Activated CD4-positive, CD25-positive, alpha-beta regulatory T cell treated with anti-CD3 and anti-CD28 coated beads, Interleukin-2, amount 50 U/mL, for 16 hours (primary cell): ENCODE measurements at places on chromosomes 2 and 18.

DNA sequence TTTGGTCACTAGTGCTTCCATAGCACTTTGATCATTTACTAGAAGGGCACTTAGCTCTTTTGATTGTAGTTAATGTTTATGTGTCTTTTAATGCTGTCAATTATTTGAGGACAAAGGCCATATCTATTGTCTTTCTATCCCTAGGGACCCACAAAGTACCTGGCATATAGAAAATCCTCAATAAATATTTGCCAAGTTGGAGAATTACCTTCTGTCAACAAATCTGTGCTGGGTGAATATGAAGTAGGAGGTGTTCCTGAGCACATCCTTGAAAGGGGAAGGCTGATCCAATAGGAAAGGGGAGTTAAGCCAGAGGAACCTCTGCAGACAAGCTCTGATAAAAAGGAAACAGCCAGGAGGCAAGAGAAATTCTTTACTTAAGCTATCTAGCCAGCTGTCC lies 8.2 kb downstream of the DPP4 start:
- no peak for DNase-seq

DNA sequence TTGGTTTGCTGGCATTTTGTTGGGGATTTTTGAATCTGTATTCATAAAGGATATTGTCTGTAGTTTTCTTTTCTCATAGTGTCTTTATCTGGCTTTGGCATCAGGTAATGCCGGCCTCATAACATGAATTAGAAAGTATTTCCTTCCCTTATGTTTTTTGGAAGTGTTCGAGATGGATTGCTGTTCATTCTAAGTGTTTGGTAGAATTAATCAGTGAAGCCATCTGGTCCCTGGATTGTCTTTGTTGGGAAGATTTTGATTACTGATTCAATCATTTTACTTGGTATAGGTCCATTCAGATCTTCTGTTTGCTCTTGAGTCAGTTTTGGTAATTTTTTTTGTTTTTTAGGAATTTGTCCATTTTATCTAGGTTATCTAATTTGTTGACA lies 22.3 kb downstream of the KIAA1328 start:
- no peak for DNase-seq

DNA sequence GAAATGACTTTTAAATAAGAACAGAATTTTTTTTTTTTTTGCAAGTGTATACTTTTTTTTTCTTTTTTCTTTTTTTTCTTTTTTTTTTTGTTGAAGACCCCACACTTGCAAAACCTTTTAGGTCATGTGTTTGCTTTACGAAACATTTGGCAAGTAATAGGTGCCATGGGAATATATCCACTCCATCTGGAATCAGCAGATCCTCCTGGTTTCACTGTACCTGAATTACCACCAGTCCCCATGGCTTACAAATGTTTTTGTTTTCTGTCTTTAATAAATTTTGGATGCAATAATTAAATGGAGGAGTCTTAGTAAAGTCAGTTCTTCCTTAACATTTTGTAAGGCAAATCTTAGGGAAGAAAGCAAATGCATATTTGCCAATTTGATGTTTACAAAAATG lies 559.7 kb upstream of the ZEB2 start:
- no peak for DNase-seq

- DNase-seq = no peak
Observed at GRCh38 chr2:94999431-94999883, 26.1 kb upstream of the MAL start.

DNA sequence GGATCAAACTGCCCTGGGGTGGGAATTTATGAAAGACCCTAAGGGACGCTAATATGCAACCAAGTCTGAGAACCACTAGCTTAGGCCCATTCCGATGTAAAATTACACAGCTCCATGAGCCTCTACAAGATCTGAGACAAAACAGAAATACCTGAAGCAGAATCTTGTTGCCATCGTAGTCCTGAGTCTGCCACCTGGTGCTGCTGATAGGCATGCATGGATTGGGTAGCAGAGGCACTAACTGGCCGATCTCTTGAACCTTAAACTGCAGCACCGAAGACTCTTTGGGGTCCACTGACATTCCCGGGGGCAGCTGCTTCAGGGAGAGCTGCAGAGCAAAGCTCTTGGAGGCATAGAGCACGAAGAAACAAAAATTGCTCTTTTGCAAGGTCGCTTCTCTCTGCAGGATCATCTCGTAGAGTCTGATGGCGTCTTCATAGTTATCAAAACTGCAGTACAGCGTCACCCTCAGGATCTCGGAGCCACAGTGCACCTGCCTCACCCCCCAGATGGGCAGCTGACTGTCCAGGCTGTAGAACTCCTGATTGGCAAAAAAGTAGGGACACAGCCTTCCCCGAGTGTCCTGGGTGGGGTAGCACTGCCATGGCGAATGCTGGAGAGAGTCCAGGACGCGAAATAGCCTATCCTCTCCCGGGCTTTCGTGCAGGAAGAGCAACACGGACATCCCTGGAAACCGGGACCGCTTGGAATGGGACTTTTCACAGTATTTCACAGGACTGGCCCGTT lies 848 bp downstream of the FAM124B start:
- no peak for DNase-seq

DNA sequence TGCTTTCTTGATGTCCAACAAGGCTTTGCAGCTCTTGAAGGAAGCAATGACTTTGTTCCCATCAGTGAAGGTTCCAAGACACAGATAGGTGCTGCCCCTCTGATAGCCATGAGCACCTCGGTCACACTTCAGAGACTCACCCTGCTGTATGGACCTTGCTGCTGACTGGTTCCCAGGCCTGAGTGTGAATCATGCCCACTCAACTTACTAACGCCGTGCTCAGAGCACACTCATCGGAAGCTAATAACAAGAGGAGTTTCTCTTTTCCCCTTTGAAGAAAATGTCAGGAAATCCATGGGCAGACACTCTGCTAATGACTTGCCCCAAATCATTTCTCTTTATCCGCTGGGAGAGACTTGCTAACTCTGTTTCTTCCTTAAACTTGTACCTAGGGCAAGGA lies 83.8 kb upstream of the ARL4C start:
- DNase-seq = no peak

GRCh38 chr2:120880381-120880780 lies 144.7 kb downstream of the GLI2 start:
- DNase-seq = no peak

GRCh38 chr2:241410739-241411176 lies 54.7 kb downstream of the FARP2 start:
- no peak for DNase-seq

- DNase-seq = no peak
Observed at GRCh38 chr18:29191263-29191662, 1014.3 kb upstream of the CDH2 start.

- no peak for DNase-seq
Observed at GRCh38 chr2:172285010-172285621, 142.3 kb upstream of the ITGA6 start.

GRCh38 chr2:229212241-229212640 lies 58.8 kb downstream of the PID1 start:
- no peak for DNase-seq

DNA sequence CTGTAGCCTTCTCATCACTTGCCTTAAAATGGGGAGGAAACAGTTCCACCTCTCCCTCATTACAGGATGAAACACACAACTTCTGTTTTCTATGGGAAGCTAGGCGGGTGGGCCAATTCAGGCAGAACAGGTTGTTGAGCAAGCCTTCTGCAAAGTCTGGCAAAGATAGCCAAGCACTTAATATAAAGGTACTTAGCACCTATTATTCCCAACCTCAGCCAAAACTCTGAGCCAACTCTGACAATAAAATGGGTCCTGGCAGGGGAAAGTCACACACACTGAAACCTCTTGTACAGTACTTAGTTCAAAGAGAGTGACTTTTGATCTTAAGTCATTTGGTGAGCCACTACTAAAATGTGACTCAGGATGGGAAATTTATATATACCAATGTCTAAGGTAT lies 15.8 kb upstream of the SOCS6 start:
- DNase-seq = no peak

- no peak for DNase-seq
Observed at GRCh38 chr18:5393779-5394178, 98.3 kb upstream of the ZBTB14 start.

DNA sequence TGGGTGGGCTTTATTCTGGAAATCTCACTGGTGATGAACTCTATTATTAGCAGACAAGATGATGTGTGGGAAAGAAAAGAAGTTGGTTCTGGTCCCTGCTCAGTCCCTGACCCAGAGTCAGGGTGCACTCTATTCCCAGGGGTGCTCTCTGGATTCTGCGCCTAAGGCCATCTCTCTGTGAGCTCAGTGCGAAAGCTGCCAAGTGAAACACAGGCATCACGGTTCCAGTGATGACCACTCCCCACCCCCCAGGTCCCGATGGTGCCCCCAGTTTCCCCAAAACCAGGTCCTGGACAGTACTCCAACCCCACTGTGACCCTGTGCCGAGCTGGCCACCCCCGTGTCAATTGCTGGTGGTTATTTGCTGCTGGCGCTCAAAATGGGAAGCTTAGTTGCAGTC lies 30.1 kb downstream of the RHOB start:
- DNase-seq = no peak

DNA sequence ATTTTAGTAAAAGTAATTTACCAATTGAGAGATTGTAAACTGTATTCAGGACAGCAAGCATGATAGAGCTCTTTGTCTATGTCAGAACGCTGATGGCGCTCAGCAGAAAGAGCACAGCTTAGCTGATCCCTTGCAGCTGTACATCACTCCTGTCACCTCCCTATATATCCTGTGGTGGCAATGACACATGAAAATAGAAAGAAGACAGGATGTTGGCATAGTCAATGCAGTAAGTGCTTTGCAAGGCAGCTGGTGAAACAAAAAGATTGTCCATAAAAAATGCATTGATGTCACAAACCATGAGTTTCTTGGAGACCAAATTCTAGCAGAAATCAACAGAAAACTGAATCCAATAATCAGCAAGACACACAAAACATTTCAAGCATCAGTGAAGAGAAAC lies 221.5 kb downstream of the RIT2 start:
- DNase-seq = no peak

DNA sequence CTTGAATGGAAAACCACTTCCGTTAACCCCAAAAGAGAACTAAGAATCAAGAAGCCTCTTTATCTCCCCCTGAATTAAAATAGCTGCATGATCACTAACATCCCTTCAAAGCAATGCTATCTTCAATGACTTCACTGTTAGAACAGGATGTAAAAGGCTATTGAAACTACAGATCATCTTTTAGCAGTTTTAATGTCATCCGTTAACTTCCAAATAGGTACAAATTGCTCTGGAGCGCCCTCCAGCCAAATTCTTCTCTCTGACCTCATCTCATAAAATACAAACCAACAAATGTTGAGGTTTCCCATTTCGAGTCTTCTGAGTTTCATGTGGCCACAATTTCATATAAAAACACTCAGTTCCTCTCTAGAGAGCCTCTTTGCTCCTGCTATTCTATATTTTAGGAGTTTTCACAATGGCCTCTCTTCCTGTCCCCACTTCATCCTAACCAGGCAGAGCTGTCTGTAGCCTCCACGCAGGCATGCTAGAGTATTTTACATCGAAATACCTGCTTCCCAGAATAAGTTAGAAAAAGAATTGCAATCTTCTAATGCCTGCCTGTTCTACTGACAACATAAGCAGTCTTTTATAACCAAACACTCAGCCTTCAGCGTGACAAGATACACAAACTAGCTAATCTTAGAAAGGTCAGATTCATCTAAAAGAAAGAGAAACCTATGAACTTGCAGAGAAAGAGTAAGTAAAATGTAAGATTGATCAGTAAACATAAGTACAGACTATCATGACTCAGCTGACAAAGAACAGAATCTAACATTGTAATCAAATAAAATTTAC lies 37.9 kb downstream of the B4GALT6 start:
- no peak for DNase-seq

DNA sequence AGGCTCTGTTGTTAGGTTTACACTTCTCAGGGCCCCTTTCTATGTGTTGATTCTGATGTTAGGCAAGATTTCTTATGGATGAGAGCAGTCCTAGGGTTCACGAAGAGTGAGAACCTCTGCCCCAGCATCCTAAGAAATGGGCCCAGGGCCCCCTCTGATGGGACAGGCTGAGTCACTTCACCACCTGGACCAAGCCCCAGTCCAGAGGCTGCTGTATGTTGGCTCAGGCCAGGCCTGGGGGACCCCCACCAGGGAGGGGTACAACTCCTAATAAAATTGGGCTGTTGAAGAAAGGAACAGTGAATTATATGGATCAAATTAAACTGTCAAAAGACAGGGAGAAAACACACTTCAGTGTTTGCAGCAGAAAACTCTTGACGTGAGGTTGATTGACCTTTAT lies 365.9 kb upstream of the HS6ST1 start:
- DNase-seq = no peak

DNA sequence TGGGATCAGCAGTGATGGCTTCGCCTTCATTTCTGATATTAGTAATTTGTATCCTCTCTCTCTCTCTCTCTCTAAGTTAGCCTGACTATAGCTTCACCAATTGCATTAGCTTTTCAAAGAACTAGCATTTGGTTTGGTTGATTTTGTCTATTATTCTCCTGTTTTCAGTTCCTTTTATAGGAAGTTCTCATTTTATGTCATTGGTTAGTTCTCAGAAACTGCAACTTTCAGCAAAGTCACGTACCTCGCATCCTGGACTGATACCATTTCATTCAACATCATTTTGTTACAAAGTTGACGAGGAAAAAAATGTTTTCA lies 450.8 kb downstream of the EIPR1 start:
- DNase-seq = no peak

DNA sequence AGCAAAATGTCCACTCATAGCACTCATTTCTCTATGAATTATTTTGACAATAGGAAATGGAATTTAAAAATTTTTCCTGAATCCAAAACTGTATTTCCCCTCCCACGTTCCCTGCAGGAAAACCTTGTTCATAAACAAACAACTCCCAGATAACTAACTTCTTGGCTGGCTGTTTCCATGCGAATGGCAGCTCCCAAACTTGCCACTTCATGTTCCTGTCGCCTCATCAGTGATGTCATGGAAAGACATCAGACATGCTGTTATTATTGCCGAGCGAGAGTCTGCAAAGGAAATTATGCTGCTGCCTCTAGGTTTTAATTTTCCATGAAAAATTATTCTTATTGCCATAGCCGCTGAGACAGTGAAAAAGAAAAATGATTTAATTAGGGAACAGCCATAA lies 117.0 kb upstream of the RIOK3 start:
- no peak for DNase-seq

DNA sequence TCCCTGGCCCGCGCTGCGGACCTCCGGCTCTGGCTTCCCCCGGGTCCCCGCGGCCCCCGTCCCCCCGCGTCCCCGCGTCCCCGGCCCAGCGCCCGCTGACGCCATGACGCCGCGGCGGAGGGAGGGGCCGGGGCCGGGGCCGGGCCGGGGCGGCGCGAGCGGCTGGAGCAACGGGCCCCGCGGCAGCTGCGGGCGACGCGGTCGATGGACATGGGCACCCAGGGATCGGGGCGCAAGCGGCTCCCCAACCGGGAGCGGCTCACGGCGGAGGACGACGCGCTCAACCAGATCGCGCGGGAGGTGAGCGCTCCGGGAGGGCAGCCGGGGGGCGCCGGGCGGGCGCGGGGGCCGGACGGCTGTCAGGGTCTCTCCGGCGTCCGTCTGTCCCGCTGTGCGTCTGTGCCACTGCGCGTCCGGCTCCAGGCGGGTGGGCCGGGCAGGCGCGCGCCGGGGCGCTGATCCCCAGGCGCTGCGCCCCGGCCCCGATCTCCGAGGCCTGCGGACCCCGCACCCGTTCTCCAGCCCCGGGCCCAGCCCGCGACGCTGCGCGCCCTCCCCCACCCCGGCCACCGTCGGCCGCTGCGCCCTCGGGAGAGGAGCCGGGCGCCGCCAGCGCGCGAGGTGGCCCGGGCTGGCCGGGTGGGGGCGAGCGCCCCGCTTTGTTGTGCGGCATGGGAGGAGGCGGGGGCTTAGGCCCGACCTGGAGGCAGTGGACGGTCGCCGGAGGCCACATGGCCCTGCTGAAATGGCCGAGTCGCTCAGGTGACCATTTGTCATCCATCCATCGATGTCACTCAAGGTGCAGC lies at the start of gene LRRFIP1:
Gene LRRFIP1 (plus strand): TSS at position 147 of the 806 bp plus-strand sequence. CDS start 58 bp downstream, at position 205.
- no peak for DNase-seq
